ENCODE measurements at places on chromosomes 2 and 18.

- no peak for DNase-seq
These were observed 65.4 kb upstream of the TUBA3E start for GRCh38 chr2:130263606-130264005.

DNA sequence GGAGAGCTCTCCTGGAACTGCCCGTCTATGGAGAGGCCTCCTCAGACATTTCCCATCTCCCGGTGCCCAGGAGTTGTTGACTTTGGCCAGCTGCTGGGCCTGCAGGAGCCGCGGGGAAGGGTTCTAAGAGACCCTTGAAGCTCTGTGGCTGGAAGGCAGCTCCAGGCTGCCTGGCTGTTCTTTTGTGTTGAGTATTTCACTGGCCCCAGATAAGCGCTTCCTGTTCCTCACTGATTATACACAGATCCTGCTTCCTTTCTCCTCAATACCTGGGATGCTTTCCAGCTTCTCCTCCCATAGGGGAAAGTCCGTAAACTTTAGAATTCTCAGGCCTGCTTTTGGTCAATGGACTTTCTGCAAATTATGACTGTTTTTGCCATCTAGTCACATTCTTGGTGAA is 57.8 kb downstream of the TGOLN2 start:
- no peak for DNase-seq

DNA sequence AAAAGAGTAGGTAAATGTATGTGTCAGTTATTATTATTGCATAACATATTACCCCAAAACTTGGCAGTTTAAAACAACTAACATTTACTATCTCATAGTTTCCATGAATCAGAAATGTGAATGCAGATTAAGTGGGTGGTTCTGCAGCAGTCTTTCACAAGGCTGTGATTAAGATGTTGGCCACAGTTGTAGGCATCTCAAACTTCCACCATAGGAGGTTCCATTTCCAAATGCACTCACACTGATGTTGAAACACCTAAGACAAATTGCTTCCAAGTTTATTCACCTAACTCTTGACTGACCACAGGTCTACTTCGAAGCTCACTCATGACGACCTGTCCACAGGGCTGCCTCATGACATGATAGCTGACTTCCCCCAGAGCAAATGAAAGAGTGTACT is 360.8 kb downstream of the GRB14 start:
- DNase-seq = no peak

DNA sequence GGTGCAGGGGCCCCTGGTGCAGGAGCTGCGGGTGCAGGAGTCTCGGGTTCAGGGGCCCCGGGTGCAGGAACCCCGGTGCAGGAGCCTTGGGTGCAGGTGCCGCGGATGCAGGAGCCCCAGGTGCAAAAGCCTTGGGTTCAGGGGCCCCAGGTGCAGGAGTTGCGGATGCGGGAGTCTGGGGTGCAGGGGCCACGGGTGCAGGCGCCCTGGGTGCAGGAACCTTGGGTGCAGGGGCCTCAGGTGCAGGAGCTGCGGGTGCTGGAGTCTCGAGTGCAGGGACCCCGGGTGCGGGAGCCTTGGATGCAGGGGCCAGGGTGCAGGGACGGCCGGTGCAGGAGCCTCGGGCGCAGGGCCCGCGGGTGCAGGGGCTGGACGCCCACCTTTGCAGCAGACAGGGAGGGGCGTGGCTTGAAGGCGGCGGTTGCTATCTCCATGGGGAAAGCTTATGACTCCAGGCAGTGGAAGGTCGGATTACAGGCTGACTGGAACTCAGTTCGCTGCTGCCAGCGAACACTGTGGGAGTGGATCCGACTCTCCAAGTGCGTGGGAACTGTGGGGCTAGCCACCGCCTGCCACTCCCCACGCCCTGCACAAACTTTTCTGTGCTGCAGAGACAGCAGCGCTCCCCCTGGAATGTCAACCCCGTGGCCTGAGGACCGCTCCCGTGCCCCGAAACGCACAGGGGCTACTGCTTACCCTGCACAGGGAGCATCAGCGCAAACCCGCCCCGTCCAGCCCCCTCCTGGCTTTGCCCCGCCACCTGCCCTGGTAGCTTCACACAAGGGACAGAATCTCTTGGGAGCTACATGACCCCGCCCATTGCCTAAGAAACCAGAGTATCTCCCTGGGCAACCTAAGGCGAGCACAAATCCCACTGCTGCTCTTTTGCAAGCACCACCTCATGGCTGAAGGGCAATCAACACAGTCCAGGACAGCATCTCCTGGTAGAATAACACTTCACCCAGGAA is 40.3 kb downstream of the COPS9 start:
- DNase-seq = no peak

DNA sequence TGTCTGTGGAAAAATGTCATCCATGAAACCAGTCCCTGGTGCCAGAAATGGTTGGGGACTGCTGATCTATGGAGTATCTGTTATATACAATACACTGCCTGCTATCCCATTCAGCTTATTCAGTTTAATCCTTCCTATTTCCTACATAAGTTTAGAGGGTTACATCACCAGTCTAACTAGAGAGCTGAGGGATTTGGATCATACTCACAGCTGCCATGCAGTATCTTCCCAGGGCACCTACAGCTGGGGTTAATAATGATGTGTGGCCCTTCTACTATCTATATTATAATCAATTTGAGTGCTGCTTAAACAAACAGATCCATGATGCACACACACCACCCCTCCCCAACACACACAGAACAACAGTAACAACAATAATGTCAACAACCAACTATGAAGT is 524.0 kb downstream of the LRRTM4 start:
- no peak for DNase-seq

DNA sequence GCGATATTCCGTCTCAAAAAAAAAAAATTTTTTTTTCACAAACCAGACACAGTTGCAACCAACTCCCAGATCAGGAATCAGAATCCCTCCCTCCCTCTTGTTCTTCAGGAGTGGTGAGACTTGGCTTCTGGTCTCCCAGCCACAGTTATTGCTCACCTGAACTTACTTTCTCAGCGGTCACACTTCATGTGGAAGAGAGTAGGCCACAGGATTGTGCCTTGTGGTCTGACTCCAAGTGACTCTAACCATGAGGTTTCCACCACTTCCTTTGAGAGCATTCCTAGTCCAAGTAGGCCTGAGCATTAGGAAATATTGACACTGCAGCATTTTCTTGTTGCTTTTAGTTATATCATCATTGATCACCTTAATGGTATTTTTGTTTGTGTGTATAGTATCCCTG is 12.1 kb downstream of the FMNL2 start:
- DNase-seq = no peak

Data from GM04503 (cell line).